ENCODE measurements at places on chromosomes 13 and 19.

DNA sequence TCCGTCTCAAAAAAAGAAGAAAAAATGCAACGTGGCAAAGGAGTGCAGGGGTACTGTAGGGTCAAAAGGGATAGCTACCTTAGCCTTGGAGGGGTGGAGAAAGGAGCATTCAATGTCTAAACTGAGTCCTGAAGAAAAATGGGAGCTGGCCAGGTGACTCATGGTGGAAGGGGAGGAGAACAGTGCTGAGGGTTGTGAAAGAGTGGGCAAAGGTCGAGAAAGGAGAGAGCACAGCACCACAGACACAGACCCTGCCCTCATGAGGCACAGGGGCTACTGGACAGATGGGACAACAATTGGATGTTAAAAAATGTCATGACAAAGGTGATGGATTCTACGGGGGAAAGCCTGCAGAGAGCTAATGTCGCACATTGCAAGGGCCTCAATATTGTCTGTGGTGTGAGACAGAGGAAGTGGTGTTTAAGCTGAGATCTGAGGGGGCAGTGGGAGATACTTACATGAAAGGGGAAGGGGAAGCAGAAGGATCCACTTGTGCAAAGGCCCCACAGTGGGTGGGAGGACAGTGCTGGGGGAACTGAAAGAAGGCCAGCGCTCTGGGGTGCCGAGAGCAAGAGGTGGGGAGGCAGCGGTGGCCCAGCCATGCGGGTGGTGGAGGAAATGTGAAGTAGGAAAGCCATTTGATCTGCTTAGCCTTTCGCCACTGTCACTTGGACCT is 42.9 kb upstream of the URAD start:
- no peak for DNase-seq

- DNase-seq: no peak
These were observed 24.4 kb downstream of the ZNF175 start for GRCh38 chr19:51595190-51596175.

GRCh38 chr13:75633285-75633684 is 2.8 kb upstream of the LMO7 start:
- no peak for DNase-seq

DNA sequence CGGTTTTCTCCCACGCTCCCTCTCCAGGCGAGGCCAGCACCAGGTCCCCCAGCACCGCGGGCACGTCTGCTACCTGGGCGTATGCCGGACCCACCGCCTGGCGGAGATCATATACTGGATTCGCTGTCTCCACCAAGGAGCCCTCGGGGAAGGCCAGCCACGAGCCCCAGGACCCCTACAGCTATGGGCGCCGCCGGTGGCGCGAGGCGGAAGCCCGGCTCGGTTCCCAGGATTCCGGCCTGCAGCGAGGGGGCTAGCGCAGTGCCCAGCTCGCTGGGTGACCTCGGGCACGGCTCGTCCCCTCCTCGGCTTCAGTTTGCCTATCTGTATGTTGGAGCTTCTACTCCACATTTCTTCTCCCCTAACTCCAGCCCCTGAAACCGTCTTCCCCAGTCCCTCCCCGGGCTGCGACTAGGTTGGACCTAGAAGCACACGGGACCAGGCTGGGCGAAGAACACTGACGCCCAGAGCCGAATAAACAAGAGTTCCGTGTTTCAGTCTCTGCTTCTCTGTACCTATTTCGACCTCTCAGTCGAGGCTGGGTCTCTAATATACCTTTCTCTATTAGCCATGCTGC is 749 bp upstream of the CPT1C start:
- no peak for DNase-seq

GRCh38 chr13:99969919-99970650 is 1.5 kb downstream of the ZIC5 start:
- no peak for DNase-seq

DNA sequence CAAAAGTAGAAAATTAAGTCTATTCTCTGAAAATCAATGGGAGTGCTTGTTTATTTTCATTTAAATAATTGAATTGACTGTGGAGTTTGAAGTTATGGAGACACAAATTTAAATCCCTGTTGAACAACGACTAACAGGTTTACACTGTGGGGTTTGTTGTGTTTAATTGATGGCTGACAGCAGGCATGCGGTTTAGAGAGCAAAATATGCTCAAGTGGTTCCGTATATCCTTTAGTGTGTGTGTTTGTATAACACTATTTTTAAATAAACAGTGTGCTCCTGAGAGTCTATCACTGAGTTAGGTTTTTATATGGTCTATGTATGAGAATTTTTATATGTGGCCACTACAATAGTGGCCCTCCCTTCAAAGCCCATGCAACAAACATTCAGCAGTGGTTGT is 332.0 kb downstream of the GPC6 start:
- DNase-seq: no peak

- DNase-seq: peak; percentile 60
These were observed 844 bp upstream of the ASPDH start for GRCh38 chr19:50514346-50515167.

GRCh38 chr13:44591316-44591715 is 15.2 kb upstream of the TSC22D1 start:
- DNase-seq: no peak

- no peak for DNase-seq
These were observed 24.1 kb downstream of the HNRNPM start for GRCh38 chr19:8468761-8469373.

- no peak for DNase-seq
These were observed 17.8 kb upstream of the CACNG8 start for GRCh38 chr19:53944933-53945332.

DNA sequence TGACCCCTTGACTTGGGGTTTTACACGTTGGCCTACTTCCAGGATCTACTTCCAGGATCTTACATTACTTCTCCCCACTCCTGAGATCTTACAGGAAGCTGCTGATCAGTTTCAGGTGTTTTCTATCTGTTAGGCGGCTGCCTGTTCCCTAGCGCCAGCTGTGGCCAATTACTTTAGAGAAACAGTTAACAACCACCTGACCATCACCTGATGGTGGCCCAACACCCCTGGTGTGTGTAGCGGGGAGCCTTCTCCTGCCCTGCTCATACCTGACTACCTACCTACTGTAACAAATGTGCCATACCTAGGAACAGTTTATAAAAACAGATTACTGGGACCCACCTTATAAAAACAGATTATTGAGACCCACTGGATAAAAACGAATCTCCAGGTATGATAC is 2.8 kb upstream of the POP4 start:
- no peak for DNase-seq

- no peak for DNase-seq
These were observed 23.2 kb downstream of the KDM4B start for GRCh38 chr19:4991996-4992698.

- DNase-seq: no peak
These were observed 12.8 kb upstream of the NANOS3 start for GRCh38 chr19:13864046-13864666.

- DNase-seq: peak; percentile 55
These were observed at the start of gene TEKTIP1 for GRCh38 chr19:3538965-3539755. TEKTIP1 (plus strand) TSS chr19:3539174; CDS start chr19:3539178, 4 bp downstream.

DNA sequence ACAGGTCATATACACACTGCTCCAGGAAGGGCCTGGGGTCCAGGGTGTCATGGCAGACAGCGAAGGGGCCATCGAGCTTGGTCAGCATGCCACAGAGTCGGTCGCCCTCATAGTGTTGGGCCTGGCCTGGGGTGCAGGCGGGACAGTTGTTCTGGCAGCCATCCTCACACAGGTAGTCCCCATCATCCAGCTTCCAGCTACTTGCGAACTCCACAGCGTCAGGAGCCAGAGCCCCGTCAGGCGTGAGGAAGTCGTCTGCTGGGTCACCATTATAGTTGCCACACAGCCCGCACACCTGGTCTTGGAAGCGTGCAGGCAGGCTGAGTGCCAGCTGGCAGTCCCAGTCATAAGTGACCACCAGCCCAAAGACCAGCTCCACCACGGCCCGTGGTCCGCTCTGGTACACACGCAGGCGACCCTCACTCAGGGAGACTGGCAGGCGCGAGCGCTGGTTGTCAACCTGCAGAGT is 16.2 kb downstream of the FCGBP start:
- DNase-seq: no peak

- DNase-seq: no peak
These were observed 35.6 kb upstream of the IL17D start for GRCh38 chr13:20667857-20668437.

- DNase-seq: no peak
These were observed 20.3 kb downstream of the OPA3 start for GRCh38 chr19:45564131-45564780.

DNA sequence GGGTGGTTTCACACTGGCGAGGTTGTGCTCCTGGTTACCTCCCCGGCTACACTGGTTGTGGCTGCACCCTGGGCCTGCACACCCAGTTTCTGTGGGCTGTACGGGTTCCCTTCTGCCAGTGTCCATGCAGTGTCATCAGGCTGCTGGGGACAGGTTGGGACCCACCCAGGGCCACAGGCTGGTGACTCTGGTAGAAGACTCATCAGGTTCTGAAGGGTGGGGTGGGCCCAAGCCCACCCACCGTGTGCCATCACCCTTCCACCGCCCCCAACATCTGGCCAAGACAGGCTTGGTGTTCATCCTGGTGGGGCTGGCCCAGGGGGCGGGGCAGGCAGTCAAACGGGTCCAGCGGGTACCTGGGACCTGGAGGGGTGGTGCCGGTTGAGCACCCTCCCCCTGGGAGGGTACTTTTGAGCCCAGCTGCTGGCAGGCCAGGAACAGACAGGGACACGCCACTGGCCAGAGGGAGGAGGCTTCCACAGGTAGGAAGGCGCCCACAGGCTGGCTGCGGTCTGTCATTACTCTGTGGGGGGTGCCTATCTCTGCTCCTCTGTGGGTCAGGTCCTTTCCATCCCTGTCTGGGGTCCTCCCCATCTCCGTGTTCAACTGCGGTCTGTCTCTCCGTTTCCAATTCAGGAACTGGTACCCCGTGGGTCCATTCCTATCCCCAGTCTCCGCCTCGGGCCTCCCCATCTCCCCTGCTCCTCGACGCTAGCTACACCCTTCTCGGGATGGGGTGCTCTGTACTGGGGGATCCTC is at the start of gene RNF225:
TSS of gene RNF225 (plus strand) at position 437 of the 759 bp plus-strand sequence. CDS start 434 bp downstream, outside the sequence.
- DNase-seq: no peak

DNA sequence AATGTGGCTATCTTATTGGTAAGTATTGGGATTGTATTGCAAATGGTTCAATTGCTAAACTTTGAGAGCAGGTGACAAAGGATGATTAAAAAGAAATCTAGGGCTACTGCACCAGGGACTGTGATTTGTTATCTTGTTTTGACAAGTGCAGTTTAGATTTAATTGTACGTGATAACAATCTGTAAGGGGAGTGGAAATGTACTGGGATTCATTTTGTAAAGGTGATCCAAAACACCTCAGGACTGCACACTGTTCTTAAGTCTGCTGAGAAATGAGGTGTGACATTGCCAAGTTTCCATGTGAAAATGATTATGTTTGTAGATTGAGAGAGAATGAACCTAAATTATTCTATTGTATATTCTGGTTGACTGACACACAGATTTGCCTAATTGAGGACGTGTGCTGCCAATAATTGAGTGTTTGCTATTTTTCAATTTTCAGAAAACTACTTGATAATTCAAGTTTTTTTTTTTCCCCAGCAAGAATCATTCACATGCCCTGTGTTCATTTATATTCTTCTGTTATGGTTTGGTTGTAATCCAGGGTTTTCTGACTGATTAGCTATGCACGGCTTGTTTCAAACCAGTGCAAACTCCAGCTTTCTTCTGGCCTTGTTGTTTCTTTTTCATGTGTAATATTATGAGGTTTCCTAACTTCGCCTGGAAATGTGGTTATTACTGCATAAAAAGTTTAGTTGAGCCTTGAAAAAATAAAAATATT is 308.0 kb downstream of the OLFM4 start:
- DNase-seq: no peak

DNA sequence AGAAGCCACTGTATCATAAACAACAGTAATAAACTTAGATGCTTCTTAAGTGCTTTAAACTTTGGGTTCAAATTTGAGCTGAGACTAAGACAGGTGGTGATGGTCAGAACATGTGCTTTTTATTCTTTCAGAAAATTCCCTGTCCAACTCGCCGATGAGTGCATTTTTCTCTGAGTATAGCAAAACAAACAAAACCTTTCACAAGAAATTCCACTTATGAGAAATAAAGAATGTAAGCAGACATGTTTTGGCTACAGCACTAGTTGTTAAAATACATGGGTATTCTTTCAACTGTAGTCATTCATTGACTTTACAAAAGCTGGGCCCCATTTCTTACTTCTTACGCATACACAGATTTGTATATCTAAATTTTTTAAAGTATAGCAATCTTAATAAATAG is 125.6 kb downstream of the SPRY2 start:
- no peak for DNase-seq

DNA sequence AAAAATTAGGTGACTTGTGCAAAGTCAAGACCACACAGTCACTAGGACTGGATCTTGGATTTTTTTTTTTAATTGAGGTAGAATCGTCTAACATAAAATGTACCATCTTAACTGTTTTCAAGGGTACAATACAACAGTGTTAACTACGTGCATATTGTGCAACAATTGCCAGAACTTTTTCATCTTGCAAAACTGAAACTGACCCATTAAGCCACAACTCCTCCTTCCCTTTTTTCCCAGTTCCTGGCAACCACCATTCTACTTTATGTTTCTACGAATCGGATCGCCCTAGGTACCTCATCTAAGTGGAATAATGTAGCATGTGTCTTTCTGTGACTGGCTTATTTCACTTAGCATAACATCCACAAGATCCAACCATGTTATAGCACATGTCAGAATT is 37.5 kb upstream of the POMP start:
- DNase-seq: no peak

DNA sequence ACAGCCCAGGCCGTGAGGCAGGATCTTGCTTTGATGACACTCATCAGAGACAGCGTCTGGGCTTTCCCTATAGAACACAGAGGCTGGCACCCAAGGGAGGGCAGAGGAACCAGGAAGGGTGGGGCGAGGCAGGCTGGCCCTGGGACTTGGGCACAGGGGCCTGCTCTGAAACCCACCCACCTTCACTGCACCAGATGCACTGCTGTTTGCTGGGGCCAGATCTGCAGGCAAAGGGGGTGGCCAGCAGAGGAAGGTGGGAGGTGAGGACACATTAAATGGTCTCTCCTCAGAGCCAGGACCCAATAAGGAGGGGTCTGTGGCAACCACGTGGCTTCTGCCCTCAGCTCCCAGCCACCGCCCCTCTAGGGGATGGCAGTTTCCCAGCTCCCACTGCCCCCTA is 6.6 kb upstream of the VSTM2B start:
- DNase-seq: no peak

GRCh38 chr13:83216479-83217245 is 665.6 kb downstream of the SLITRK1 start:
- no peak for DNase-seq

- no peak for DNase-seq
These were observed 9.5 kb upstream of the SUPT20H start for GRCh38 chr13:37068962-37069361.

DNA sequence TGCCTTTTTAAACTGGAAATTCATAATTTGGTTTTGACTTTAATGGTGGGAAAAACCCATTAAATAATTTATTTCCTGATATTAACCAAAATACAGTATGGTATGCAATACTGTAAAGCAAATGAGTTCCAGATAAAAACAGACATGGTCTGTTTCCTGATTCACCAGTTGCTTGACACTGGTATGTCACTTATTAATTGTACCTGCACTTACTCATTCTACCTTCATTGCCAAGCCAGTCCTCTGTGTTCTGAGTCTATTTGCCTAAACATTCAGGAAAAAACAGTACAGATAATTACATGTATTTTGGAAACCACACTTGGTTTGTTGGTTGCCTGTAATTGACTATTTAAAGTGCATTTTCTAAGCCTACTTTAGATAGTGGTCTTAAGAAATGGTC is 159.3 kb downstream of the TNFRSF19 start:
- no peak for DNase-seq

All from substantia nigra (tissue), 51 donors.